Adrenal gland (tissue), 19 donors: ENCODE measurements at places on chromosomes 7 and 10. TPM values are rescaled to one million over a fixed set of nuclear protein-coding genes. Genes with fewer than 3 reads are reported as not detected.

Gene MTG1
- total RNA-seq, result 51.8 TPM

Gene CLRN3
- total RNA-seq, result 0.29 TPM

Gene PNLIPRP1
- not detected for total RNA-seq

Gene TEX47
- total RNA-seq, result not detected

Gene TAF6
- total RNA-seq, result 72.8 TPM

- no peaks in the 10 kb centered on the region for H3K36me3 ChIP-seq
- H3K4me3 ChIP-seq, result no peak overlapping the region
- H3K27me3 ChIP-seq, result no peaks in the 10 kb centered on the region
These were observed 573 bp downstream of the PMPCB start for GRCh38 chr7:103297837-103298179.

- no peak overlapping the region for H3K4me3 ChIP-seq
- no peak overlapping the region for H3K27ac ChIP-seq
- H3K36me3 ChIP-seq, result no peaks in the 10 kb centered on the region
These were observed 240.0 kb upstream of the AUTS2 start for GRCh38 chr7:69358163-69358821.

DNA sequence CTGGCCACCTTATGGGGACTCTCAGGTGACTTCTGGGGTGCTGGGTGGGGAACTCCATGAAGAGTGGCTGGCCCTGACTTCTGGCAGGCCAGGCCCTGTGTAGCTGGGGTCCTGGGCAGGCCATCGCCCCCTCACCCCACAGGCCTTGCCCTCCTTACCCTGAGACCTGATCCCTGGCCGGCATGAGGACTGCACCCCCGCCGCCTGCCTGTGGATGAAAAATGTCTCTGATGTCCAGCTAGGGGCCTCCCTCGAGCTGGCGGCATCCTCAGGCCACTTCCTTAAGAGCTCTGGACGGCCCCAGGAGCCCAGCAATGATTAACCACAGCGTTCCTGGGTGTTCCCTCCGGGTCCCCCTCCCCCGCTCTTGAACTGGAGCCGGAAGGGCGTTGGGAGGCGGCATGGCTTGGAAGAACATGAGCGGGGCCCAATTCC, 31.8 kb upstream of the SHH start:
- no peaks in the 10 kb centered on the region for H3K4me1 ChIP-seq
- no peaks in the 10 kb centered on the region for H3K27me3 ChIP-seq
- no peaks in the 10 kb centered on the region for H3K36me3 ChIP-seq
- no peak for DNase-seq

GRCh38 chr7:69211336-69211735, 386.9 kb upstream of the AUTS2 start:
- H3K4me3 ChIP-seq, result no peak overlapping the region
- no peaks in the 10 kb centered on the region for H3K4me1 ChIP-seq
- H3K27me3 ChIP-seq, result no peaks in the 10 kb centered on the region
- no peaks in the 10 kb centered on the region for H3K36me3 ChIP-seq
- H3K27ac ChIP-seq, result no peak overlapping the region

DNA sequence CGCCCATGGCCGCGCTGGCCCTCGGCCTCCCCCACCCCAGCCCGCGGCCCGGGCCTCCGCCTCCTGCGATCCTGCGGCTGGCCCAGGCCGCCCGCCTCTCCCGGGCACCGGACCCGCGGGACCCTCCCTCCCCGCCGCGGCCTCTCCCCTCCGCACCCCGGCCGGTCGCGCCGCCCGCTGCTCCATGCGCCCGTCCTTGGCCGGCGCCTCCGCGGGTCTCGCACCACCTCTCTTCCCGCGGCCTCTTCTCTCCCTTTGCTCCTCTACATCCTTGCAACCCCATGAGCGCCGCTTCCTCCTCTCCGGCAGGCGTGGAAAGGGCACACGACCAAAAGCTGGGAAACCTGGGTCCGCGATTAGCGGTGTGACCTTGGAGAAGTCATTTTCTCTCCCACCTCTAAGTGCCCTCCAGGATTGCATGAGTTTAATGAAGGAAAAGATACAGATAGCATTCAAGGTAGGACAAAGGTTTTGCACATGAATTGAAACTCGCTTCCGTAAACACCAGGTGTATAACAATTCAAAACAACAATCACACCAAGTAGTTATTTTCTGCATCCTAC, 448 bp upstream of the SRPK2 start:
- H3K4me1 ChIP-seq, result no peaks in the 10 kb centered on the region
- no peak overlapping the region for H3K27ac ChIP-seq
- DNase-seq, result peak; percentile 50
- peak overlapping the region; percentile 40 for H3K4me3 ChIP-seq

GRCh38 chr10:109934958-109935793, 11.9 kb upstream of the XPNPEP1 start:
- no peaks in the 10 kb centered on the region for H3K27me3 ChIP-seq
- no peak overlapping the region for H3K4me3 ChIP-seq
- DNase-seq, result peak; percentile 9
- H3K4me1 ChIP-seq, result no peaks in the 10 kb centered on the region
- no peaks in the 10 kb centered on the region for H3K36me3 ChIP-seq
- no peak overlapping the region for H3K27ac ChIP-seq

- no peaks in the 10 kb centered on the region for H3K27me3 ChIP-seq
- H3K4me1 ChIP-seq, result peaks cover 12% of the 10 kb centered on the region
- no peaks in the 10 kb centered on the region for H3K36me3 ChIP-seq
- no peak overlapping the region for H3K4me3 ChIP-seq
- DNase-seq, result no peak
These were observed 69.6 kb downstream of the NT5C2 start for GRCh38 chr10:103123282-103124024.

- no peak overlapping the region for H3K4me3 ChIP-seq
- H3K27ac ChIP-seq, result no peak overlapping the region
- DNase-seq, result no peak
- no peaks in the 10 kb centered on the region for H3K4me1 ChIP-seq
These were observed 12.8 kb upstream of the DRGX start for GRCh38 chr10:49408519-49409306.

- no peak overlapping the region for H3K27ac ChIP-seq
- no peaks in the 10 kb centered on the region for H3K27me3 ChIP-seq
- no peak overlapping the region for H3K4me3 ChIP-seq
- no peak for DNase-seq
These were observed 203.6 kb upstream of the MKLN1 start for GRCh38 chr7:131124001-131124629.

DNA sequence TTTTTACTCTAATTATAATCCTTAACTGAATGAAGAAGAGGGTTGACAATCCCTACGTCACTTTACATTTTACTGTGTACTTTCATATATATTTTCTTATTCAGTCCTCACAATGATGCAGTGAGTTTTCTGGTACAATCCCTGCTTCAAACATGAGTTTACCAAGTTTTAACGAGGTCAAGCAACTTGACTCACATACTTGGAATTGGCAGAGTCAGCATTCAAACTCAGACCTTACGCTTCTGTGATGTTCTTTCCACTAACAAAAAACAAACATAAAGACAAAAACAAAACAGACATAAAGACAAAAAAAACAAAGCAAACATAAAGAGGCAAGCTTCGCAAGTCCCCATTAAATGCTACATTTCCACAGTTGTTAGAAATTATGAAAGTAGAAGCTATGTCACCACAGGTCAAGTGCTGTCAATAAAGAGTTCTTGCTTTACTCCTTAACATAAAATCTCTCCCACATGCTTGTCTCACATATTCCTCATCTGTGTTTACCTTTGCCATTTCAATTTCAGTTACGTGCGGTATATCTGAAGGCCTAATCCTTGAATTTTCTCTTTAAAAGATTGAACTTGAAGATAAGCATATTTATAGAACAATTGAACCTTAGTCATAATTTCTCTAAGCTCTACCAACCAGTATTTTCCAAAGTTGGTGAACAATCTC, 217.3 kb downstream of the CELF2 start:
- no peak overlapping the region for H3K4me3 ChIP-seq
- DNase-seq, result no peak
- no peaks in the 10 kb centered on the region for H3K27me3 ChIP-seq
- H3K27ac ChIP-seq, result no peak overlapping the region
- H3K36me3 ChIP-seq, result no peaks in the 10 kb centered on the region

- H3K36me3 ChIP-seq, result no peaks in the 10 kb centered on the region
- H3K4me1 ChIP-seq, result no peaks in the 10 kb centered on the region
- no peak for DNase-seq
- H3K27me3 ChIP-seq, result no peaks in the 10 kb centered on the region
These were observed 56.7 kb upstream of the EBF3 start for GRCh38 chr10:130020651-130021382.

DNA sequence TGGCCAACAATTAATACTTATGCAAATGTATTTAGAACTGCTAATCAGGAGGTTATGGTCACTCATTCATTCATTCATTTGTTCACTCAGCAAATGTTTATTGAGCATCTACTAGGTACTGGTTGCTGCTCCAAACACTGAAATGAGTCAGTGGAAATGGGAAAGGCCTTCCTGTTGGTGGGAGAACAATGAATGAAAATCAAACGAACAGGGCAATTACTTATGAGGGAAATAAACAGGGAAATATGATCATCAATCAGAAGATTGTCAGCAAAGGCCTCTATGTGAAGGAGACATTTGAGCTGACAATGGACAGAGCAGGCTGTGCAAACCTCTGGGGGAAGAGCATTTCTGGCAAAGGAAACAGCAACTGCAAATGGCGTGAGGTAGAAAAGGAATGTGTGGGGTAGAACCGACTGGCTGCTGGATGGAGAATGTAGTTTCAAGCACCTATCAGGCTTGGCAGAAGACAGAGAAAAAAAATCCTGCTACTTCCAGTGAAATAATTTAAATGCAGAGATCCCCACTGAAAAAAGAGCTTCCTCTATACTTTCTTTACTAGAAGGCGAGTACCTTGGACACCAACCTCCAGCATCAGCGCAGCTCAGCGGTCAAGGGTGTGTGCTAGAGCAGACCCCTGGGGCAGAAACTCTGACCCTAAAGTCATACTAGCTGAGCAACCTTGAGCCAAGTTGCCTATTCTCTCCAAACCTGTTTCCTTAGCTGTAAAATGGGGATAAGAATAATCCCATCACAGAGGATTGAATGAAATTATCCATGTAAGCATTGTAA, 108.8 kb upstream of the EEPD1 start:
- no peak overlapping the region for H3K4me3 ChIP-seq
- no peak for DNase-seq
- H3K27ac ChIP-seq, result no peak overlapping the region

DNA sequence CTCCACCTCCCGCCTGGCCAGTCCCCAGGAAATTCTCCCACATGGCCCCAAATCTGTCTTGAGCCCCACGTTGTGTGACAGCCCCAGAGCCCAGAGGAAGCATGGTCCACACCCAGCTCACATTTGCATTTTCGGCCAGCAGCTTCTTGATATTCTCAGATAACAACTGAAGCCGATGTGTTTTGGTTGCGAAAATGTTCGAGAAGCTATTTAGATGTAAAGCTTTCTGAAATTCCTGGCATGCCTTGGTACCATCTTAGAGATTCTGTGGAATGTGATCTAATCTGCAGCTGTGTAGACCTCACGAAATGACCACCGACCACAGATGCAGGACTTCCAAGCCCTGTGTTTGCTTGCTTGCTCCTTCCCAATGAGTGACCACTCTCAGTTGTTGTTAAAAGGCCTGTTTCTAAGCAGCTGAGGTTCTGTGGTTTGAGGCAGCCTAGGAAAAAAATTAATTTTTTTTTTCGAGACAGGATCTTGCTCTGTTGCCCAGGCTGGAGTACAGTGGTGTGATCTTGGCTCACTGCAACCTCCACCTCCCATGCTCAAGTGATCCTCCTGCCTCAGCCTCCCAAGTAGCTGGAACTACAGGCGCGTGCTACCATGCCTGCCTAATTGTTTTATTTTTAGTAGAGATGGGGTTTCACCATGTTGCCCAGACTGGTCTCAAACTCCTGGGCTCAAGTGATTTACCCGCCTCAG, 8.8 kb downstream of the SLC4A2 start:
- H3K4me3 ChIP-seq, result no peak overlapping the region
- no peak overlapping the region for H3K27ac ChIP-seq
- H3K27me3 ChIP-seq, result no peaks in the 10 kb centered on the region
- peaks cover 4% of the 10 kb centered on the region for H3K4me1 ChIP-seq
- no peak for DNase-seq
